ENCODE measurements at places on chromosomes 13 and 19.

- DNase-seq: peak; percentile 66
Measured at GRCh38 chr19:49809160-49809940, 3.7 kb downstream of the FUZ start.

DNA sequence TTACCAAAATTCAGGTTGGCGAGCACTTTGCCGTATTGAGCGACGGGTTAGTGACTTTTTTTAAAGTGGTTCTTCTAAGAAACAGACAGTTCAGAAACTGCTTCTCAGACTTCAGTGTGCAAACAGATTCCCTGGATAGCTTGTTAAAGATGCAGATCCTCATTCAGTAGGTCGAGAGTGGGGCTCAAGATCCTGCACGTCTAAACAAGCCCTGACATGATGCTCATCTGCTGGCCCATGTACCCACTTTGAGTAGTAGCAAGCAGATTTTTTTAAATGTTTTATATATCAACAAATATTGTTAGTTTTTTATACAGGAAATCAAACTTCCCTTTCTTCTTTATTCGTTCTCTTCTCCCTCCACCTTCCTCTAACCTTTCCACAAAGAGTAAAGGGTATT lies 7.3 kb downstream of the METTL21C start:
- no peak for DNase-seq

DNA sequence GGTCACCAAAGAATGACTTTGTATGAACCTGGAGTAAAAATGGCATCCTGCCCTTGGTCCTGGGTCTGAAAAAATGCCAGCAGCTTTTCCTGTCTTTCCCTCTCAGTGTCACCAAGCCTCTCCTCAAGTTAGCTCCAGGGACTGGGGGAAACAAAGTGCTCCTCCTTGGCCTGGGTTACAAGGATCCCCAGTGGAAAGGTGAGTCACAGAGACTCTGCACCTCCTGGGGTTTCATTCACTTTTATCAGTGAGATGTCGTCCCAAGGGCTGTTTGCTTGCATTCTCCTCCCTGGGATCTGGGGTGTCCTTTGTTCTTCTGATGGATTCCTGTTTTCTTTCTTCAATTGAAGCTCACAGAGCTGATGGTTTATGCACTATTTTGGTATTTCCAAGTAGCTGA lies 93.2 kb upstream of the CSNK1A1L start:
- peak; percentile 48 for DNase-seq

DNA sequence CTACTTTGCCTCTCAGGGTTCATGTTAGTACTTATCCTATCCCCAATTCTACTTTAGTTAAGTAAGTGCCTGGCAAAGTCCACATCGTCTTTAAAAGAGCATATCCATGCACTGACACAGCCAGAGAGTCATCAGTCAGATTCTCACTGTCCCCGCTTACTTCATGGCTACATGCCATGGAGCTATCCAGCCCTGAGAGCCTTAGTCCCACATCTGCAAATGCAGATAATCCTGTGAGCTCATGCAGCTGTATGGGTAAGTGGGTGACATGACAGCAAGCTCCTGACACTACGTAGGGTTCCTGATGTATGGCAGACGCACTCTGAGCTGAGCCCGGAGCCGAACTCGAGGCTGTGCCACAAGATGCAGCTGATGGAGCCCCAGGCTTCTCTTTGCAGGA lies 661.5 kb downstream of the LIG4 start:
- DNase-seq: no peak

GRCh38 chr19:42401365-42402303 lies 11.5 kb upstream of the CNFN start:
- DNase-seq: peak; percentile 96

DNA sequence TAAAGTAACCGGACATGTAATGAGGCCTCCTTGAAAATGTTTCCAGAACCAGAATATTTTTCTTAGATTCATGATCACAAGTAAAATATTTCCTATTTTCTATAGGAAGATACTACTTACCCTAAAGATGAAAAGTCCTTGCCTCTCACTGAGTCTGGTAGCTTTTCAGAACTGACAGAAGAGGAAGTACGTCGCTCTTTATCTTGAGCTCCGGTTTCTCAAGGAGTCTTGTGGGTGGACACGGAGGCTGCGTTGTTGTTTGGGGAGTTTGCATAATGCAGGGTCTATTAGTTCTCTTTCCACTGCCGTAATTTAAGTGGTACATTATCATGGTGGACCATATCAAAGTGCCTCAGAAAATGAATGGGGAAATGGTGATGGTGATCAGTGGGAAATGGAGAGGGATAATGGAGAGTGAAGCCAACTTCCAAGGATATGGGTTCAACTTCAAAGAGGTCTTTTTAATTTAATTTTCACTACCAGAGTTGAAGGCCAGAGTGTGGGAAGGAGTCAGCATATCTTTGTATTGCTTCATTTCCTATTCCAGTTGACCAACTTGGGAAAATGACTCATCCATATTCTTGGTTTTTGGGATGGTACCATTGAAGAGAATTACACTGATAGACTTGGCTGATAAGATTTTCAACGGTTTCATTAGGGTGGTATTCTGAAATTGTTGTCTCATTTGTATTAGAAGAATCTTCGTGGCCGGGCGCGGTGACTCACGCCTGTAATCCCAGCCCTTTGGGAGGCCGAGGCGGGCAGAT lies 23.4 kb downstream of the MBD3L2B start:
- DNase-seq: no peak

DNA sequence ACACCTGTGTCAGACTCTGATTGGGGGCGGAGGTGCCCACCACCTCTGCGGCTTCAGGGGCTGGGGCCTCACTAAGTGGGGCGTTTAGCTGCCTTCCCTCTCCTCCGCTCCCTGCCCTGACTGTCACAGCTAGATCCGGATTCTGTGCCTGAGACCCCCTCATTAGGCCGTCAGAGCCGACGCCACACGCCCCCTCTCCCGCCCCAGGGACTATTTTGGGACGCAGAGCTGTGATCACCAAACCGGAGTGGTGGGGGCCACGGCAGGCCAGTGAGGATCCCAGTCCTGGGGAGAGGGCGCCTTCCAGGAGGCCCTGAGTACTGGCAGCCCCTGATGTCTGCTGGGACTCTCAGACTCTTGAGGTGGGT lies 762 bp downstream of the KANK3 start:
- DNase-seq: peak; percentile 46

DNA sequence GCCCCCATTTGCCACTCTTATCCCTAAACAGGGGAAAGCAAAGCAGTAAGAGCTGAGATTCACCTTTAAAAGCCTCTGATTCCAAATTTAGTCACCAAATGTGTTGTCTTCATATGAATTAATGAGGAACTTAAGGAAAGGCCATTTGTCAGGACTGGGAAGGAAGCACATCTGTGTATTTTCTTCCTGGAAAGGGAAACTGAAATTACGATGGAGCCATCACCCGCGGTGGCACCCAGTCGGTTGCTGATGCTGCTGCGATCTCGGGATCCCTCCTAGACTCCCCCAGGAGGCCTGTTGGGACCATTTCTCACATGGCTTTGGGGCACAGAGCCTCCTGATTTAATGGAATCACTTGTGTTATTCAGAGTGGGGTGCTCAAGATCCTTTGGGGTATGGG lies 7.4 kb upstream of the IL4I1 start:
- DNase-seq: no peak

- DNase-seq: no peak
Measured at GRCh38 chr13:24181991-24182702, 21.6 kb downstream of the SPATA13 start.

GRCh38 chr13:26168237-26168814 lies 53.8 kb downstream of the RNF6 start:
- DNase-seq: no peak

GRCh38 chr13:107562203-107562602 lies 653.1 kb downstream of the LIG4 start:
- no peak for DNase-seq

DNA sequence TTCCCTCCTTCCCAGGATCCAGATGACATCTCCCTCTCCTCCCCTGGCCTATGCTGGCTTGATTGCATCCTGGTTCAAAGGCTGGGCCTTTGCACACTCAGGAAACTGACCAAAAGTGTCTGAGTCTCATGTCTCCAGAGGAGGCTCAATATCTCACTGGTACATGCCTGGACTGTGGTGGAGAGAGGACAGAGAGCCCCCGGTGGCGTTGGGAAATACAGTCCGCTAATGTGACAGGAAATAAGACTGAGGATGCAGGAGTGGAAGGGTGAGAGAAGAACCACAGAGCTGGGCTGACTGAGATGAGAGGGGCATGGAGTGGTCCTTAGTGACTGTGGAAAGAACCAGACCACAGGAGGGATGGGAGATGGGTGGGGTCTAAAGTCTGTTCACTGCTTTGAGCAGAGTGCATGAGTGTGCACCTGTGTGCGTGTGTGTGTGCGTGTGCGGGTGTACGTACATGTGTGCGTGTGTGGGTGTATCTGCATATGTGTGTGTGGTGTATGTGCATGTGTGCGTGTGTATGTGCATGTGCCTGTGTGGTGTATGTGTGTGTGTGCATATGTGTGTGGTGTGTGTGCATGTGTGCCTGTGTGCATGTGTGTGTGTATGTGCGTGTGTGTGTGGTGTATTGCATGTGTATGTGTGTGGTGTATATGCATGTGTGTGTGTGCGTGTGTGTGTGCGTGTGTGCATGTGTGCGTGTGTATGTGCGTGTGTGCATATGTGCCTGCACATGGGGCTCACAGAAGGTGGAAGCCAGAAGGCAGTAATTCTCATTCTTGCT lies 1.9 kb downstream of the SIGLEC5 start:
- no peak for DNase-seq

DNA sequence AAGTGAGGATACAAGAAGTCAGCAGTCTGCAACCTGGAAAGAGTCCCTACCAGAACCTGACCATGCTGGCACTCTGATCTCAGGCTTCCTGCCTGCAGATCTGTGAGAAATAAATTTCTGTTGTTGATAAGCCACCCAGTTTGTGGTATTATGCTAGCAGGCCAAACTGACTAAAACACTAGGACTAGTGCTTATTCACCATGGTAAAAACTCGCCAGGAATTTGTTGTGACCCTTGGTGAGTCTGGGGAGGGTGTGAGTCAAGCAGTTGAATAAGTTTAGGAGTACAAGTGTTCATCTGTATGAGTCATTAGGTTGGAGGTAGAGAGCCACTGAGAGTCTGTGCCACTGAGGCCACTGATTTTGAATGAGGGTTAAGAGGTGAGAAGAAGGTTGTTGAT lies 3.6 kb downstream of the ZIK1 start:
- DNase-seq: no peak

DNA sequence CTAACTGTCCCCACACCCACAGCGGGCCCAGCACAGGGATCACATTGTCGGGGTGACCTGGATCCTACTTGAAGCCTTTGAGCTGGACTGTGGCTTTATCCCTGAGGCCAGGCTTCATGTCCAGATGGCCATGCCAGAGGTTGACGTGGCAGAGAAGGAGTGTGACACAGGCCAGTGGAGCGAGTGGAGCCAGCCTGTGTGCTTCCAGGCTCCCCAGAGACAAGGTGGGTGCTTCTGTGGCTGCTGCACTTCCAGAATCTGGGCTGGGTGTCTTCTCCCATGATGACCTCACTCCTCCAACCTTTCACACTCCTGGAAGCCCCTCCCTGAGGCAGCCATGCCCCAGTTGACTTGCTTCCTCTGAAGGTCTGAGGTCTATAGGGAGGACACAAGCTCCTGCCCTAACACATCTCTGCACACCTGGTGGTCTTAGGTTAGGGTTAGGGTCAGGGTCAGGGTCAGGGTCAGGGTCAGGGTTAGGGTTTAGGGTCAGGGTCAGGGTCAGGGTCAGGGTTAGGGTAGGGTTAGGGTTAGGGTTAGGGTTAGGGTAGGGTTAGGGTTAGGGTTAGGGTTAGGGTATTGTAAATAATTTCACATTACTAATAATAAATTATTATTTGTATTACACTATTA lies 13.1 kb upstream of the MZF1 start:
- no peak for DNase-seq

DNA sequence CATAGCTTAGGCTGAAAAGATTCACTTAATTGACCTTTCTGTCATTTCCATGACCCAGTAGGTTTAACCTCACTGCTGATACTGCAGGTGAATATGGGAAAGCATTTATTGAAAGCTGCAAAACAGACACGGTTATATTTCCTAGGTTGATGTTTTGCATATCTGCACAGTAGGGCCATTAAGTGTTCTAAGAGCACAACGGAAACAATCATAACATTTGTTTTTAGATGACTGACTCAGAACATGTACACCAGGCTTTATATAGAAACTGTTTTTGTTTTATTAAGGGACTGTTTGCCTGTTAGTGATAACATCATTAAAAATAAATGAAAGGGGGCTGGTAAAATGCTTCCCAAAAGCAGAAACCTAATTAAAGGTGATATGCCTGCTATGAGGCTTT lies 367.8 kb downstream of the DACH1 start:
- no peak for DNase-seq

DNA sequence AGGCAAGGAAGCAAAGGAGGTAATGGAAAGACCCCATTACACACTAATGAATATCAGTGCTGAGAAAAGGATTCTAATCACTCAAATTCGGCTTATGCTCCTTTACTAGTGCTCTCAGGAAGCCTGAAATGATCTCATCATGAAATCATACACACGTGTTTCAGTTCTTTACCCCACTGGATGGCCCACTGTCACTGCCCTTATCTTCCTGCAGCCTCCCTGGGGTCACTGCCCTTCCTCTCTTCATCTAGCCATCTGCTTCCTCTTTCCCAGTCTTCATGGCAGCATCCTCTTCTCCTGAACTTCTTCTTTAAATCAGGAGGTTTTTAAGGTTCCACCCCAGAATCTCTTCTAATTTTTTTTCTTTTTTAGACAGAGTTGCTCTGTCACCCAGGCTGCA lies 27.9 kb upstream of the EEF1AKMT1 start:
- no peak for DNase-seq

GRCh38 chr19:54230031-54230430 lies 7.2 kb upstream of the LILRB3 start:
- DNase-seq: no peak

DNA sequence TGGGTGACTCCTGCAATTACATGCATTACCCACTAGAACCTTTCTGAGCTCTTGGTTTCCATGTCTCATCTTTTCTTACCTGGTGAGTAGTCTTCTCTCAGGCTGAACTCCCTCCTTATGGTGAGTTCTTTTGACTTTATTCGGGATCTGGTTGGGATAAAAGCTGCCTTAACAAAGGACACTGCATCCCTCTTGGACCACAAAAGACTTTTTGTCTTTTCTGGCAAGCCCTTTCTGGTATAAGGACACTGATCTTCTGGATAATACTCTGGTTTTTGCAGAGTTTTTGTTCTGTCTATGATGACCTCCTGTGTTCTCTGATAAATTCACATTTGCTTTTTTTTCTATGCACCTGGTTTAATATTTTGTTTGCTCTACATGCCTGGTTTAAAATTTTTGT lies 66.7 kb downstream of the SLITRK1 start:
- peak; percentile 34 for DNase-seq

GRCh38 chr13:113589251-113589960 lies 4.9 kb downstream of the TFDP1 start:
- no peak for DNase-seq

DNA sequence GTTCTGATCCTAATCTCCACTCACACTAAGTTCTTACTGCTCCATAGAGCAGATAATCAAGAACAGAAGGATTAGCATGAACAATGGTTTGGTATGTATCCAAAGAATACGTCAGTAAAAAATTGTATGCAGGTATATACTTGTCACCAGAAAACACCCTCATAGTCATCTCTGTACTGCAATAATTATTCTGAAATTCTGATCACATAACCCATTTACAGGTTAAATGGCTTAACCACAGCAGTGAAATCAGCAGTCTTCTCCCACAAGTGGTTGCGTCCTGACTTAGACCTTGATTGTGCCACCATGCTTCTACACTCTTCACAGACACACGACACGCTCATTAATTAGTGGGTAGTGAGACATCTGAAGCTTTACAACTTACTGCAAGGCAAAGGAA lies 50.9 kb downstream of the LNX2 start:
- no peak for DNase-seq

- DNase-seq: no peak
Measured at GRCh38 chr19:49551531-49551930, 23.7 kb downstream of the RCN3 start.
